ENCODE measurements at places on chromosomes 11 and 22.

DNA sequence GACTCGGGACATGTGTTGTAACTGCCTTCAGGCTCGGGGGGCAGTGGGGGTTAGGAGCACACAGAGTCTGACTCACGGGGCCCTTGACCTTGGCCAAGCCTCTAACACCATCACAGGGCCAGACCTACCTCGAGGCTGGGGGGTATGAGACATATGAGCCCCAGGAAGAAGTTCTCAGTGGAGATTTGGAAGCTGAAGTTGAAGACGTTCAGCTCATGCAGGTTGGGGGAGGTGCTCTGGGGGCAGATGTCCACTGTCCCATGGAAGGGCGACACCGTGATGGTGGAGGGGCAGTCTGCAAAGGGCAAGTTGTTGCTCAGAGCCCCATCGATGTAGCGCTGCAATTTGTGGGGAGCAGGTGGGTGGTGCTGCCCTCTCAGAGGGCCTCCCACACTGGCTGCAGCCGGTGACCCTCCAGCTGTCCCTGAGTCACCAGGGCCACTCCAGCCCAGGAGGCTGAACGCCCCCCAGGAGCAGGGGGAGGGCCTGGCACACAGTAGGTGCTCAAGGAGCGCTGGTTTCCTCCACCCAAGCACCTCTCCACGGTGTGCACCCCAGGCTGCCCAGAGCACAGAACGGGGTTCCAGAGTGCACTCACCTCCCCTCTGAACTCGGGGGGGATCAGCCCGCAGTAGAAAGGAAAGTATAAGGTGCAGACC lies 2.5 kb downstream of the PNPLA5 start:
- H3K27me3 ChIP-seq, result peaks cover 37% of the 10 kb centered on the region
- H3K4me3 ChIP-seq, result no peak overlapping the region
- H3K27ac ChIP-seq, result no peak overlapping the region
- peak; percentile 3 for DNase-seq
- H3K36me3 ChIP-seq, result no peaks in the 10 kb centered on the region

DNA sequence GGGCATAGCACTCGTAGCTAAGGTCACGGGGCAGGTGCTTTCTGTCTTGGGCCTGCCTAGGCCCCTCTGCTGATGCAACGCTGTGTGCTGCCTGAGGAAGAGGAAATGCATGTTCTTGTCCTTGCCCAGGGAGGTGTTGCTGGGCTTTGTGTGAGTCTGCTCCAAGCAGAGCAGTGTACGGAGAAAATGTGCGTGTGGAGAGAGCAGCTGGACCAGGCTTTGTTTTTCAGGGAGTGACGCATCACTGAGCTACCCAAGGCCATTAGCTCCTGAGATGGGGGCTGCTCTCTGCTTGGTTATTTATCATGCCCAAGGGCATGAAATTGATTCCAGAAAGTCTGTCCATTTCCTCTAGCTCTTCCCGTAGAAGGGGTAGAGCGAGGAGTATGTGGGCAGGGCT lies 82.9 kb upstream of the THY1 start:
- no peaks in the 10 kb centered on the region for H3K4me1 ChIP-seq
- H3K27me3 ChIP-seq, result no peaks in the 10 kb centered on the region
- H3K27ac ChIP-seq, result no peak overlapping the region
- DNase-seq, result no peak
- H3K36me3 ChIP-seq, result no peaks in the 10 kb centered on the region

- H3K27ac ChIP-seq, result no peak overlapping the region
- peaks cover 6% of the 10 kb centered on the region for H3K4me1 ChIP-seq
- H3K4me3 ChIP-seq, result no peak overlapping the region
- no peaks in the 10 kb centered on the region for H3K27me3 ChIP-seq
Measured at GRCh38 chr11:96230686-96231085, 112.3 kb downstream of the MAML2 start.

GRCh38 chr22:45686004-45686403 lies 14.4 kb downstream of the ATXN10 start:
- no peaks in the 10 kb centered on the region for H3K27me3 ChIP-seq
- no peak overlapping the region for H3K27ac ChIP-seq
- peaks cover 58% of the 10 kb centered on the region for H3K4me1 ChIP-seq
- no peak for DNase-seq
- no peaks in the 10 kb centered on the region for H3K36me3 ChIP-seq
- H3K4me3 ChIP-seq, result no peak overlapping the region

DNA sequence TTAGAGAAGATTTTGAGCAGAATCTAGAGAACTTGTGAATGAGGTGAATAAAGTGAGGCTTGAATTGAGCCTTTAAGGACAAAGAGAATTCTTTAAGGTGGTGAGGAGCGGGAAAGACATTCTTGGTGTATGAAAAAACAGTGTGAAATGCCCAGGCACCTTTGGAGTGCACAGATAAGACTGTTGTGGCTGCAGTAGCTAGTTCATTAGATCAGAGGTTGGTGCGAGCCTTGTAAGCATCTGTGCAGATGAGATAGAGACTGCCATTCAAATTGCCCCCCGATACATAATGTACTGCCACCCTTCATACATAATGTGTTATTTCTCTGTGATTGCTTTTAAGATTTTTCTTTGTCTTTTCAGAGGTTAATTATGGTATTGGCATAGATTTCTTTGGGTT lies 31.3 kb downstream of the ATXN10 start:
- no peak overlapping the region for H3K27ac ChIP-seq
- H3K4me1 ChIP-seq, result peaks cover 5% of the 10 kb centered on the region
- DNase-seq, result no peak
- H3K36me3 ChIP-seq, result no peaks in the 10 kb centered on the region
- H3K4me3 ChIP-seq, result no peak overlapping the region

- H3K27me3 ChIP-seq, result no peaks in the 10 kb centered on the region
- no peak overlapping the region for H3K4me3 ChIP-seq
- peak overlapping the region; percentile 8 for H3K27ac ChIP-seq
- DNase-seq, result no peak
- H3K36me3 ChIP-seq, result no peaks in the 10 kb centered on the region
- H3K4me1 ChIP-seq, result peaks cover 45% of the 10 kb centered on the region
Measured at GRCh38 chr22:28903729-28904128, 20.4 kb downstream of the ZNRF3 start.

- no peaks in the 10 kb centered on the region for H3K27me3 ChIP-seq
- DNase-seq, result no peak
- no peak overlapping the region for H3K27ac ChIP-seq
Measured at GRCh38 chr11:66749091-66749490, 20.1 kb upstream of the SPTBN2 start.

DNA sequence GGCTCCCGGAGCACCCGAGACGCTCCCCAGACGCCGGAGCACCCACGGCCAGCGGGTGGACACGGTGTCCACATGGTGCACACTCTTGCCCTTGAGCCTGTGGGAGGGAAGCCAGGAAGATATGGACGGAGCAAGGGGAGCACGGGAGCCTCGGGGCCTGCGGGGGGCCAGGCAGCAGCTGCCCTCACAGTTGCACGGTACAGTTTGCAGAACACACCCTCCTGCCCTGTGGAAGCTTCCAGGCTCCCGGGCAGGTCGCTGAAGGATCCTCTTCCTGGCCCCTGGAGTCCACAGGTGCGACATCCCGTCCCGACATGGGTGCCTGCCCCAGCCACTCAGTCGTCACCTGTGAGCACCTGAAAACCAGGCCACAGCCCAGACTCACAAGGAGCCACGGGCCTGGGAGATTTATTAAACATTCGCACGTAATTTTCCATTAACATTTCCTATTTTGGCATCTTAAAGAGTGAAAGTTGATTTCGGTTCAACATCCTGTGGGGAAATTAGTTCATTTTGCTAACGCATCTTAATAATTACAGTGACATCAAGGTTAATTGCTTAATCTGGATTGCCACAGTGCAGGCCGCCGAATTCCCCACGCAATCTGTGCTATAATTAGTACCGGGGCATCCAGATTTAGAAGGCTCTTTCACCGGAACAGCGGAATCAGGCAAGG lies 253.3 kb downstream of the BRD1 start:
- DNase-seq, result no peak
- H3K27me3 ChIP-seq, result no peaks in the 10 kb centered on the region
- no peaks in the 10 kb centered on the region for H3K4me1 ChIP-seq

DNA sequence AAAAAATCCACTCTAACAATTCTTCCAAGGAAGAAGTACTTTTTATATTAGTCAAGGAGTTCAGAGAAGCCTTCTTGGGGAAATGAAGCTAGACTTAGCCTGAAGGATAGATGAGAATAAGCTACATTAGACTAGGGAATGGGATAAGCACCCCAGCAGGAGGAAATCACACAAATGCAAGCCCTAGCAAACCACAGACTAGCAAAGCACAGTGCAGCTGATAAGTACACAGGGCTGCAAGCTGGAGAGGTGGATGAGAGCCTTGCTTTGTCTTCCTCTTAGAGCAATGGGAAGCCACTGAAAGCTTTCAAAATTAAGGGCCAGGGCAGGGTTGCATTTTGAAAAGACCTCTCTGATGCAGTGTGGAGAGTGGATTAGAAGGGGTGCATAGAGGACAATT lies 946.2 kb downstream of the LRRC4C start:
- H3K4me1 ChIP-seq, result no peaks in the 10 kb centered on the region
- no peaks in the 10 kb centered on the region for H3K27me3 ChIP-seq
- no peak for DNase-seq
- H3K27ac ChIP-seq, result no peak overlapping the region
- no peak overlapping the region for H3K4me3 ChIP-seq

GRCh38 chr11:19820100-19820499 lies 107.5 kb downstream of the NAV2 start:
- peaks cover 24% of the 10 kb centered on the region for H3K4me1 ChIP-seq
- H3K36me3 ChIP-seq, result no peaks in the 10 kb centered on the region
- H3K4me3 ChIP-seq, result no peak overlapping the region
- H3K27me3 ChIP-seq, result no peaks in the 10 kb centered on the region
- DNase-seq, result no peak

DNA sequence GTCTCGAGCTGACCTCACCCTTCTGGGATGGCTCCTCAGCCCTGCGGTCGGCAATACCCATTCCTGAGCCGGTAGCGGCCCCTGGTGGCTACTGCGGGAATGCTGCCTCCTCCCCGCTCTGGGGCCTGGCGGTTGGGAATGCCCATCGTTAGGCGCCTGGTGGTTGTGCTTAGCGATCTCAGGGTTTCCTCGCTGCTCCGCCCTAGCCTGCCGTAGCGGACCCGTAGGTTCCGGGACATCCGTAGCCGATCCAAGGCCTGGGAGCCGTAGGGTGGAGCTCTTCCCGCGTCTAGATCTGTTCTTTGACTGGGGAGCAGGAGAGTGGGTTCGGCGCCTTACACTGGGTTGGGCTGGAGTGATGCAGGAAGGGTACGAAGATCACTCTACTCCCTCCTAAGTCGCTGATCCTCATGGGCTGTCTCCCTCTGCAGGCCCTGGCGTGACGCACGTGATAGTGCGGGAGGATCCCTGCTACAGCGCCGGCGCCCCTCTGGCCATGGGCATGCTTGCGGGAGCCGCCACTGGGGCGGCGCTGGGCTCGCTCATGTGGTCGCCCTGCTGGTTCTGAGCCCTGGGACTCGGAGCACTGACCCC lies 14.8 kb downstream of the PLEKHB1 start:
- H3K27me3 ChIP-seq, result no peaks in the 10 kb centered on the region
- peak; percentile 78 for DNase-seq
- no peak overlapping the region for H3K27ac ChIP-seq
- H3K36me3 ChIP-seq, result no peaks in the 10 kb centered on the region
- peak overlapping the region; percentile 40 for H3K4me3 ChIP-seq

GRCh38 chr11:131408025-131408640 lies 37.7 kb downstream of the NTM start:
- no peaks in the 10 kb centered on the region for H3K36me3 ChIP-seq
- H3K4me3 ChIP-seq, result no peak overlapping the region
- H3K27me3 ChIP-seq, result no peaks in the 10 kb centered on the region
- no peak for DNase-seq

- H3K27me3 ChIP-seq, result peaks cover 9% of the 10 kb centered on the region
- H3K27ac ChIP-seq, result no peak overlapping the region
- H3K4me3 ChIP-seq, result no peak overlapping the region
- no peak for DNase-seq
- H3K36me3 ChIP-seq, result no peaks in the 10 kb centered on the region
Measured at GRCh38 chr11:69002570-69003231, 10.3 kb downstream of the MRGPRF start.

- no peaks in the 10 kb centered on the region for H3K36me3 ChIP-seq
- H3K4me3 ChIP-seq, result no peak overlapping the region
- H3K27ac ChIP-seq, result peak overlapping the region; percentile 34
- H3K27me3 ChIP-seq, result no peaks in the 10 kb centered on the region
Measured at GRCh38 chr11:10326012-10326964, 21.4 kb downstream of the ADM start.

DNA sequence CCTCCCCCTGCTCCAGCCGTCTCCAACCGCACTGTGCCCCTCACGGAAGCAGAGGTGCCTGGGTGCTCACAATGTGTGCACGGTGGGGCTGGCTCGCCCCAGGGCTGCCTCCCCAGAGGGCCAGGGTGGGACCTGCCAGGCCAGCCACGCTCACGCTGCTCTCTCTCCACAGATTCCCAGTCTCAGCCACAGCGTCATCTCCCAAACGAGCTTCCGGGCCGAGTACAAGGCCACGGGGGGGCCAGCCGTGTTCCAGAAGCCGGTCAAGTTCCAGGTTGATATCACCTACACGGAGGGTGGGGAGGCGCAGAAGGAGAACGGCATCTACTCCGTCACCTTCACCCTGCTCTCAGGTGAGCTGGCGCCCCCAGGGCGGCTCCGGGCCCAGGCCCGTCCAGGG lies 30.4 kb downstream of the MOB2 start:
- H3K4me1 ChIP-seq, result peaks cover 5% of the 10 kb centered on the region
- H3K36me3 ChIP-seq, result no peaks in the 10 kb centered on the region
- peaks cover 9% of the 10 kb centered on the region for H3K27me3 ChIP-seq
- no peak for DNase-seq
- H3K27ac ChIP-seq, result no peak overlapping the region

- no peak overlapping the region for H3K27ac ChIP-seq
- no peak overlapping the region for H3K4me3 ChIP-seq
- no peak for DNase-seq
- no peaks in the 10 kb centered on the region for H3K27me3 ChIP-seq
Measured at GRCh38 chr11:32884770-32885384, 7.7 kb upstream of the QSER1 start.

- no peaks in the 10 kb centered on the region for H3K27me3 ChIP-seq
- H3K4me1 ChIP-seq, result peaks cover 4% of the 10 kb centered on the region
- no peak overlapping the region for H3K27ac ChIP-seq
- no peak overlapping the region for H3K4me3 ChIP-seq
- DNase-seq, result no peak
Measured at GRCh38 chr11:12263141-12263693, 114.2 kb upstream of the PARVA start.

DNA sequence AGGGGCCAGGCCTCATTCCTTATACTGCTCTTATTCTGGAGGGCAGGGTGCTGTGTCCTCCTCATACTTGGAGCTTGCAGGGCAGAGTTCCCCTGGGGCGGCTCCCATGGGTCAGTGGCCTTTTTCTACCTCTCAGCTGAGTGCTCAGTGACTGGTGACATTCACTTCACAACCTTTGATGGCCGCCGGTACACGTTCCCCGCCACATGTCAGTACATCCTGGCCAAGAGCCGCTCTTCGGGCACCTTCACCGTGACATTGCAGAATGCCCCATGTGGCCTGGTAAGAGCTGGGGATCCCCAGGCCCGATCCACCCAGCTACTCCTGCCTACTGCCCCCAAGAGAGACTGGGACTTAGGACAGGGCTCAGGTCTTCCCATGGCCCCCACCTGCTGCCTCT lies 14.5 kb downstream of the OTOG start:
- no peaks in the 10 kb centered on the region for H3K36me3 ChIP-seq
- no peak overlapping the region for H3K4me3 ChIP-seq
- no peaks in the 10 kb centered on the region for H3K4me1 ChIP-seq
- H3K27ac ChIP-seq, result no peak overlapping the region

Measured in gastrocnemius medialis (tissue), 4 donors.